ENCODE measurements at places on chromosomes 3 and 15.
A peak's percentile ranks its signal among the peaks of the same experiment; 100 is the strongest.

DNA sequence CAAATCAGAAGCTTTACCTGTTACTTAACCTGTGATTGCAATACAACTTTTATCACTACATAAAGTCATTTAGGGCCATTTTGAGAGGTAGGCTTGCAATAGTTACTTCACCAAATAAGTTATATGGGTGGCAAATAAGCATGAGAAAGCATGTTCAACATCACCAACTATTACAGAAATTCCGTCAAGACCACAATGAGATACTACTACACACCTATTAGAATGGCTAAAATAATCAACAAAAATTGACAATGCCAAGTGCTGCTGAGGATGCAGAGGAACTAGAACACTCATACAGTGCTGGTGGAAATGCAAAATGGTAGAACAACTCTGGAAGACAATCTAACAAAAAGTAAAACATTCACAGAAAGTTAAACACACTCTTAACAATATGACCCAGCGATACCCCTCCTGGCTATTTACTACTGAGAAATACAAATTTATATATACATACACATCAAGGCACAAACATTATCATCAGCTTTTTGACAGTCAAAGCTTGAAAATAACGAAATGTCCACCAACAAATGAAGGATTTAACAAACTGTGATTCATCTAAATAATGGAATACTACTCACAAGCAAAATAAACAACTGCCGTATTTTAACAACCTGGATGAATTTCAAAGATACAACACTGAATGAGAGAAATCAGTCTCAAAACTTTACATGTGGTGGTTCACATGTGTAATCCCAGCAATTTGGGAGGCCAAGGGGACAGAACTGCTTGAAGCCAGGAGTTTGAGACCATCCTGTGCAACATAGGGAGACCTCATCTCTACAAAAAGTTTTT, 82.9 kb downstream of the MYO9A start:
- no peak for DNase-seq

GRCh38 chr15:37678124-37678523, 256.3 kb upstream of the TMCO5A start:
- no peak for DNase-seq

- no peak for DNase-seq
Measured at GRCh38 chr15:83112233-83112955, 4.9 kb downstream of the TM6SF1 start.

- no peak for DNase-seq
Measured at GRCh38 chr15:80207887-80208286, 44.1 kb downstream of the CTXND1 start.

DNA sequence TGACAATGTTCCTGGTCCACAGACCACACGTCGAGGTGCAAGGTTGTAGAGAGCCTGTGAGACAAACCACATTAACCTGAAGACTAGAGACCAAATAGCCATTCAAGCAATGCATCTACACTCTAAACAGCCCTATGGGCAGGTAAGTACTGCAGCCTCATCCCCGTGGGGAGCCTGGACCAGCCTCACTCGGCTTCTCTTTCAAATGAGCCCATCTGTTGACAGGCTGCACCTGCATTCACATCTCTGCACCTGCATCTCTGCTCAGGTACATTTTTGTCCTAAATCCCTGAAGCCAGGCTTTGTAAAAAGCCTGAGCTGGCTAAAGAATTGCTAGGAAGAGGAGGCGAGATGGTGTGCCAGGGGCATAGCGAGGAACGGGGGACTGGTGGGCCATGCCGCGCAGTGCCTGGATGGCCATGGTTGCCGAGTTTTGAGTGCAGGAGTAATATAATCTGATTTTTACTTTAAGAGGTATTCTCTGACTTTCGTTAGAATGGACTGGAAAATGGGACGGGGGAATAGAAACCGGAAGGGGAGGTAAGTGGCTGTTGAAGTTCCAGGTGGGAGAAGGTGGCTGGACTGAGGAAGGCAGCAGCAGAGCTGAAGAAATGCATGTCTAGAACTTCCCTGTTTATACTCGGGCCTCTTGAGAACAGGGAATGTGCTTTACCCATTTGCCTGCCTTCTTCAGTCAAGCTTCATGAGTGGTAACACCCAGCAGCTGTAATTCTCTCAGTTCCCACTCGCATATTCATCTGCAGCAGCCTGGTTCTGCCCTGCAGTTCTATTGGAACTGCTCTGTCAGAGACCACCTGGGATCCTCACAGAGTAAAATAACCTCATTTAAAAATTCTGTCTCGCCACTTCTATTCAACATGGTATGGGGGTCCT, 226.4 kb downstream of the OPA1 start:
- DNase-seq: no peak

DNA sequence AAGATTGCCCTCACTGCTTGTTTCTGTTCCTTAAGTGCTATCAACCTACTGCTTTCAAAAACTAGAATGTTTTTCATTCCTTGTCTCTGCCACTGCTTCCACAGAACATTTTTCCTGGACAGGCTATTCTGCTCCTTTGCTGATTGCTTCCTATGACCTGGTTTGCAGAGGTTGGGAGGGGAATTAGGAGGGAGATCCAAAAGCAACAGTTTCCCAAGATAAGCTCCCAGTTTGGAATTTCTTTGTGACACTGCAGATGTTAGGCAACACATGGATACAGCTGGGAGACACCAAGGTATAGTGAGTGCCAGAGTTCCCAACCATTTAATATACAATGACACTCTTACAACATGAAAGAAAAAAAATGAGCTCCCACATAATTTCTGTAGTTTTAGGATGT, 1036.5 kb downstream of the ROBO2 start:
- no peak for DNase-seq

GRCh38 chr3:24829629-24830229, 335.1 kb upstream of the THRB start:
- peak; percentile 37 for DNase-seq

- no peak for DNase-seq
Measured at GRCh38 chr3:45051685-45052084, 25.6 kb downstream of the CLEC3B start.

DNA sequence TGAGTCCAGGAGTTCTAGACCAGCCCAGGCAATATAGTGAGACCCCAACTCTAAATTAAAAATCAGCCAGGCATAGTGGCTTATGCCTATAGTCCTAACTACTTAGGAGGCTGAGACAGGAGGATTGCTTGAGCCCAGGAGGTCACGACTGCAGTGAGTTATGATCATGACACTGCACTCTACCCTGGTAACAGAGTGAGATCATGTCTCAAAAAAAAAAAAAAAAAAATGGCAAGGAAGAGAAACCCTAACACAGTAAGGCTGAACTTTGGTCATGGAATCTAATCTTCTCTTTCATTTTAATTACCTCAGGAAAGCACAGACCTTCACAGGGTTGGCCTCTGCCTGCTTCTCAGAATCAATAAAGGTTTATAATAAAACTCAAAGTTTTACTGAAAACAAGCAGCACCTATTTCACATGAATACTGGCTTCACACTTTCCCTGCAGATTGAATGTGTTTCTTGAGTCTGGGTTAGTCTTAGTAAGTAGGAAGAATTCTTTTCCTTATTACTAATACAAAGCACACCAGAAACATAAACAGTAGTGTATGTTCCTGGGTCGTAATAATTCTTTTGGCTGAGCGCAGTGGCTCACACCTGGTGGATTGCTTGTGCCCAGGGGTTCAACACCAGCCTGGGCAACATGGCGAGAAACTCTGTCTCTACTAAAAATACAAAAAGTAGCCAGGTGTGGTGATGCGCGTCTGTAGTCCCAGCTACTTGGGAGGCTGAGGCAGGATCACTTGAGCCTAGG, 11.6 kb upstream of the NR2C2 start:
- DNase-seq: no peak

- DNase-seq: no peak
Measured at GRCh38 chr3:25035526-25035925, 392.5 kb upstream of the RARB start.

DNA sequence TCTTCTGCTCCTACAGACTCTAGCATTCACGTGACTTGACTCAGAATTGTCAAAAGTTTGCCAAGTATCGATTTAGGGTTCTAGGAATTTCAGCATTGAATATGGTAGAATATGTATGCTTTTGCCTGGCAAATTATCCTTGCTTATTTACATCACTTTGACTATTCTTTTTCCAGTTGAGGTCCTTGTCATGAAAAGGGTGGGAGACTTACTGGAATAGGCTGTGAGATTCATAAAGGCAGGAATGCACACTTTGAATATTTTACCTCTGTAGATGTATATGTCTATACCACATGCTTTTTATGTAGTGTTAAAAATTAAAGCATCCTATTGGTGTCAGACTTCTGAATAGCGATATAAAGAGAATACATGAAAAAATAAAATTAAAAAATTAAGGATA, 378.8 kb upstream of the RARB start:
- no peak for DNase-seq

All from right hindlimb (tissue), 1 donor.